ENCODE measurements at places on chromosomes 4 and X.
A peak's percentile ranks its signal among the peaks of the same experiment; 100 is the strongest.

- peak; percentile 79 for DNase-seq
Measured at GRCh38 chr4:86594559-86595425, 677 bp downstream of the PTPN13 start.

DNA sequence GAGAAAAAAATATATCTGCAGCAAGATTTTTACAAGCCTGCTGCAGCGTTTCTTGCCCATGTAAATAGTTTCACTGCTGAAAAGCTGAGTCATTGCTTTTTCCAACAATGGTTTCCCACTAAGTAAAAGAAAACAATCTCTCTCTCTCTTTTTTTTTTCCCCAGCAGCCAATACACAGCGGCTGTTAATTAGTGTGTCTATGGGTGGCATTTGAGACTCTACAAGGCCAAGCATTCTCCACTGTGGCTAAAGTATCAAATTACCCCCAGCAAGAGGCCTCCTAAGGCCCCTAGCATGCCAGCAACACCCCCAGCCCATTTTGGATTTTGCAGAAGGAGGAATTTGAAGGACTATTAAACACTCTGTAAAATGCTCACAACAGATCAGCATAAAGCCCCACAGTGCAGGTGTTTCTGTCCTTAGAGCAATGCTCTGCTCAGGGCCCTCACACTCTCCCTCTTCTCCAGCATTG is 837.4 kb downstream of the TRIML1 start:
- peak; percentile 49 for DNase-seq

GRCh38 chr4:183266371-183266770 is 53.7 kb downstream of the CLDN22 start:
- DNase-seq: no peak

DNA sequence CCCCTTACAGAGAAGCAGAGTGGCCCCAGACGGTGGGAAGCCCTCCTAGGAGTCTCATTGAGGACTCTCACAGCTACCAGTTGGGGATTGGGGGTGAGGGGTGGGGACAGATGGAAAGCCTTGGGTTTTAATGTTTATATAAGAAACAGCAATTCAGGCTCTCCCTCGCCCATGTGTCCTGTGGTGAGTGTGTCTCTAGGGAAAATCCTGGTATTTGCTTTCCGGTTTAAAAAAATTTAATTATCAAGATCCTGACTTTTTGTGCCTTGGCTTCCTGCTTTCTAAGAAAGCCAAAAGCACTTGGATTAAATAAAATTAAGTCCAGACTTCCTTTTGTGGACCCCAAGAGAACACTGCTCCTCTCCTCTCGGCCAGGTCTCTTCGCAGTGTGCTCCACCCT is 93.8 kb downstream of the SOWAHB start:
- no peak for DNase-seq

DNA sequence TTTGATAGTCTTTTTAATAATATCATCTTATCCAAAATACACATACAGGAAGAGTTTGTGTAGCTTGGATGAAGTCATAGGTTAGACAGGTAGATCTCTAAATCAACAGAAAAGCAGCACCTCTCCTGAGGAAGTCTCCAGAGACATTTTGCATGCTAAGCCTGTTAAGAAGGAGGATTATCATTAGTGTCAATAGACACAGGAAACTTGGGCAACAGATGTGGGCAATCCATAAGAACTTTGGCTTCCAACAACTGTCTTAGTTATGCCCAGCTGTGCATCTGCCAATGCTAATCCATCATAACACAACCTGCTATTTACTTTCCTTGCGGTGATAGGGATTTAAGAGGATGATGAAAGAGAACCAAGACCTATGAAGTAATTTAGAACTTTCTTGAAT is 1052.6 kb downstream of the RPA4 start:
- DNase-seq: no peak

DNA sequence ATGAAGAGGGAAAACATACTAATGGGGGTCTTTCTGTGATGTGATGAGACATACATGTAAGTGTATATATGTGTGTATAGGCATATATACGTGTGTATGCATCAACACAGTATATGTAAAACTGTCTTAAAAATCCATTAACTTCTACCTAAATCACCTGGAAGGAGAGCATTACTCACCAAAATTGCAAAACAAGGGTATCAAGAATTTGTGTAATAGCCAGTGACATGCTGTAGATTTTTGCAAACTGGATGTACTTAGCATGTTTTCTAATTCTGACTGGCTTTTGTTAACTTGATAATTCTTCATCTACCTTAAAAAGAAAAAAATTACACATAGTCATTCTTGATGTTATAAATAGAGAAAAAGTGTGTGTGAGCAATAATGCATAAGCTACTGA is 104.7 kb downstream of the PRRG1 start:
- no peak for DNase-seq

DNA sequence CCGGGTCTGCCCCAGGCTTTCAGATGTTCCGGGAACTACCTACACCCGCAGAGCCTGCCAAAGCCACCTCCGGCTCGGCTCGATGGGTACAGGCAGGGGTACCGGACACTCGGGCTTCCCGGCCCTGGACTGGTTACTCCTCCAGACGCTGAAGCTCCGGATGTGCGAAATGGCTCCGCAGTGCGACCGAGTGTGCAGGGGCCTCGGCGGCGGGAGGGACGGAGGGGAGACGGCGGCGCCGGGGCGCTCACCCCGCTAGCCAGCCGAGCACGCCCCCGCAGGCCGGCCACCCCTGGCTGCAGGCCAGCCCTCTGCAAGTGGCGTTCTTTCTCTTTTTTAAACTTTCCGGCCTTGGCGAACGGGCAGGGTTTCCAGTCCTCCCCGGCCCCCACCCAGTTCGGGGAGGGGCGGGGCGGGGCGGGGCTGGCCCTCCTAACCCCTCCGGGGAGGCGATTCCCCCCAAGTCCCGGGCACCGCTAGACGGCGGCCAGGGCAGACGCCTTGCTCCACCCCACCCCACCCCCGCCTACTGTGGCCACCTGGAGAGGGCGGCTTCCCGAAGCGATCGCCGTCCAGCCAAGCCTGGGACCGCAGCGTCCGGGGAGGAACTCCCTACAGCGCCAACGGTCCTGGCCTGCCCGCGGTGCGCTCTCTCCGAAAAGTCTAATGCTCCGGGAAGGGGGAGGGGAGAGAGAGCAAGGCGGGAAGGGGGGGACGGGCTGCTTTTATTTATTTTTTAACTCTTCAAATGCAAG is 7.5 kb downstream of the BCOR start:
- no peak for DNase-seq

- DNase-seq: no peak
Measured at GRCh38 chr4:70969076-70969475, 24.4 kb upstream of the DCK start.

GRCh38 chr4:67054896-67055295 is 490.4 kb downstream of the CENPC start:
- peak; percentile 7 for DNase-seq

GRCh38 chrX:47158131-47158530 is 13.1 kb downstream of the RBM10 start:
- DNase-seq: no peak

DNA sequence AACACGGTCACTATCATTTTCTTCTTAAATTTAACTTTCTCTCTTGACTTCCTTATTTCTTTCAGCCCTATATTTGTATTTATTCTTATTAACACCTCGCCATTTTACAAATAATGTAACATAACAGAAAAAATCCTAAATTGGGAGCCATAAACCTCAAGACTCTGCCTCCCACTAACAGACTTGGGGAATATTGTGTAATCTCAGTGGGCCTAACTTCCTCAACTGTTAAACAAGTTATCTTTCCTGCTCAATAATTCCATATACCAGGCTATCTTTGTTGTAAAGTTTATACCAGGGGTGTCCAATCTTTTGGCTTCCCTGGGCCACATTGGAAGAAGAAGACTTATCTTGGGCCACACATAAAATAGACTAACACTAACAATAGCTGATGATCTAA is 26.2 kb downstream of the PRSS12 start:
- no peak for DNase-seq

- DNase-seq: no peak
Measured at GRCh38 chrX:29145316-29145715, 558.1 kb downstream of the IL1RAPL1 start.

DNA sequence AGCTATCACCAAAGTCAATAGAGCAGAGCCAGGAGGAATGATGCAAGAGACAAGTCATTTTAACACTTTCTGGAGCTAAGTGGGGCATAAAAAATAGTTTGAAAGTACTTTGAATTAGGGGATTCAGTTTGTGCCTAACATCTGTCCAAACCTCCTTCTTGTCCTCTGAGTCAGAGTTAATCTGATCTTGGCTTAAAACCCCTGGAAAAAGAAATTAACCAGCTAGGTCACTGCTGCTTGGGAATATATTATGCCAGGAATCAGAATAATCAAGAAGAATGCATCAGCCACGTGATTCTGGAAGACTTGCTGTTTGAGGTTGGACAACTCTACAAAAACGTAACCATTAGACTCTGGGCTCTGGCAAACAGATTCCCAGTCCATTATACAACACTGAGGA is 45.3 kb upstream of the EDA2R start:
- DNase-seq: peak; percentile 49

DNA sequence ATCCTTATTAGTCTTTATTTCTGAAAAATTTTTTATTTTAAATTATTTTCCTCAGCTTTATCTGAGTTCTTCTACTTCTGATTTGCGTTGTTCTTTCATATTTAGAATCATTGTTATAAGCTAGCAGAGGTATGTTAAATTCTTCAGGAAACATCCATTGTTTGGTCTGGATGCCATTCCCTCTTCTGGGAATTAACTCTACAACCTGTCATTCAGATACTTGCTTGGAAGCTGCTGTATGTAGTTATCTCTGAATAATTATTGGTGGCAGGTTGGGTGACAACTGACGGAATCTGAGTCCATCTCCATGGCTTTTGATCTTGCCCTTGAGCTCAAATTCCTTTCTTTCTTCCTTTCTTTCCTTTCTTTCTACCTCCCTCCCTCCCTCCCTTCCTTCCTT is 61.9 kb downstream of the DDIT4L start:
- no peak for DNase-seq

DNA sequence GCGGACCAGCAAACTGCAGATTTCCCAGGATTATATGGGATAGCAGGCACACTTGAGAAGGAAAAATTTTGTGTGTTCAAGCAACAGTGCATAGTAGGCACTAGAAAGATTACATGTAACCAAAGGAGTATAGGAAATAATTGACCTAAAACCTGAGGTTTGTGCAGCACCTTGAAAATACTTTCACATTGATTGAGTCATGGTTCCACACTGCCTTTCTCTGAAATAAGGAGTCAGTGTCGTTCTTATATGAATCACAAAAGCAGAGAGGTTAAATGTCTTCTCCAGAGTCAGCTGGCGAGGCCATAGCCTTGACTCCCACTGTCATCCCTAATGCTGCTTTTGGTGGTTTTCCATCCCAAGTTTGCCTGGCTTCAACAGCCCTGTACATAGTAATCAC is 138.9 kb downstream of the SOWAHB start:
- DNase-seq: no peak

GRCh38 chr4:59966758-59967157 is 1233.4 kb upstream of the ADGRL3 start:
- no peak for DNase-seq

- no peak for DNase-seq
Measured at GRCh38 chr4:177246641-177247584, 62.8 kb upstream of the NEIL3 start.

DNA sequence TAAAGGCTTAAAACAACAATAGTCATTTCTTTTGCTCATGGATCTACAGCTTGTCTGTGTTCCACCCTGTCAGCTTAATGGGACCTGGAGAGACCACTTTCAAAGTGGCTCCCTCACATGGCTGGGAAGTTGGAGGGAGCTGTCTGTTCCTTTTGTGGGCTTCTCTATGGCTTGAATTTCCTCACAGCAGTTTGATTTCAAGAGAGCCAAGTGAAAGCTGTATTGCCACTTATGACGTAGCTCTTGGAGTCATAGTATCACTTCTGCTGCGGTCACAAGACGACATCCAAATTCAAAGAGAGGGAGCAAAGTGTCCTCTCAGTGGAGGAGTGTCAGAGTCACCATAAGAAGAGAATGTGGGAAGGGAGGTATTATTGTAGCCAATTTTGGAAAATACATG is 22.7 kb upstream of the ACSL1 start:
- no peak for DNase-seq

GRCh38 chr4:155591738-155592143 is 74.9 kb upstream of the GUCY1A1 start:
- no peak for DNase-seq

- DNase-seq: no peak
Measured at GRCh38 chrX:40684092-40684491, 36.7 kb upstream of the CXorf38 start.

GRCh38 chrX:12443534-12444098 is 305.3 kb downstream of the FRMPD4 start:
- DNase-seq: no peak

DNA sequence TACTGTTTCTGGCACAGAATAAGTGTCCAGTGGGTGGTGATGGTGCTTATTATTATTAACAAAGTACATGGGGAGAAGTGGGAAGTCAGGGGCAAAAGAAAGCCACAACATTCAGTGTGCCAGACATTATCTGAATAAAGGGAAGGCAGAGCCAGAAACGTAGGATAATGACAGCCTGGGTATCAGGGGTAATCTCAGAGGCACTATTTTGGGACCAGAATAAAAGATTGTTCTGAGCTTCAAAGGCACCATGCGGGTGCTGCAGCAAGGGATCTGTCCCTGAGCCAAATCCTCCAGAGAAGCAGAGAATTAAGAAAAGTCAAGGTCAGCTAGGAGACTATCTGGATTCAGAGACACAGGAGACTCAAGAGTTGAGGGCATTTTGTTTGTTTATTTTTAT is 328.8 kb upstream of the GATB start:
- DNase-seq: no peak

GRCh38 chr4:12359420-12359819 is 930.7 kb upstream of the HS3ST1 start:
- no peak for DNase-seq

DNA sequence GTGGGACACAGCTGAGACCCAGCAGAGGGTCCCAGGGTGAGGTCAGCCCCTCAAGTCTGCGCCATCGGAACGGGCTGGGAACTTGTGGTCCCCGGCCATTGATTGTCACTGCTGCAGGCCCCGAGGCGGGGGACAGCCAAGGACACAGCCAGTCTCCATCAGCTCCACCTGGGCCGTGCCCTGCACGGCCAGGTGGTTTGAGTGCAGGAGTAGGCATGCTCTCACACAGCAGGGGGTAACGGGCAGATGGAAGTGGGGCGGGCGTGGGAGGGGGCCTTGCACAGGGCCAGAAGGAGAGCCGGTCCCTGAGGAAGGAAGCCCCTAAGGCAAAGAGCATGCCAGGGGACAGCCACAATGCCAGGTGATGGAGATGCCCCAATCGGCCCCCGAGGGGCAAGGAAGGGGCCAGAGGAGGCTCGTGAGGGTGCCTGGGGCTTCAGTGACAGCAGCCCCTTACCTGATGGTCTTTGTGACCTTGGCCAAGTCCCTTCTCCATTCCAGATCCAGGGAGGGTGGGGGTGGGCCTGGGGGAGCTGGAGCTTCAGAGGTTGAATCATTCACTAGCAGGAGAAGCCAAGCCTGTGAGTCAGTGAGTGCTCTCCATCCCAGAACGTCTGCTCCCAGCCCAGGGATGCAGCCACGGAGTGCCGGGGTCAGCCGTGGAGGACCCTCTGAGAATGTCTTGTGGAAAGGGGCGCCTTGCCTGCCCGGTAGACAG is 2.3 kb downstream of the ATP2B3 start:
- no peak for DNase-seq

- DNase-seq: peak; percentile 58
Measured at GRCh38 chr4:112075129-112075753, 70.0 kb upstream of the FAM241A start.

Measured in stromal cell of bone marrow (primary cell).